ENCODE measurements at places on chromosomes 7 and 10. TPM values are rescaled to one million over a fixed set of nuclear protein-coding genes. Genes with fewer than 3 reads are reported as not detected.

Gene NAT16
- not detected for total RNA-seq

Gene DEPP1
- 10.1 TPM for total RNA-seq

Gene SLC37A3
- total RNA-seq: 128 TPM

Gene CABCOCO1
- total RNA-seq: 2.5 TPM

Gene MGMT
- total RNA-seq: 36.3 TPM

Gene NANOS1
- total RNA-seq: 4.4 TPM

Gene CYP2C8
- 5.8 TPM for total RNA-seq

Gene PTN
- total RNA-seq: 179 TPM

Gene WDR86
- 274 TPM for total RNA-seq

Gene CROT
- total RNA-seq: 20.5 TPM

Gene SH2D4B
- 0.27 TPM for total RNA-seq

Gene CAV2
- 8.5 TPM for total RNA-seq

Gene PRF1
- total RNA-seq: 0.13 TPM

Gene NFKB2
- 55.8 TPM for total RNA-seq

Data from mesothelial cell of epicardium (in vitro differentiated cells).